Spleen (tissue), 13 donors: ENCODE measurements at places on chromosomes 5 and 9.
A peak's percentile ranks its signal among the peaks of the same experiment; 100 is the strongest.

DNA sequence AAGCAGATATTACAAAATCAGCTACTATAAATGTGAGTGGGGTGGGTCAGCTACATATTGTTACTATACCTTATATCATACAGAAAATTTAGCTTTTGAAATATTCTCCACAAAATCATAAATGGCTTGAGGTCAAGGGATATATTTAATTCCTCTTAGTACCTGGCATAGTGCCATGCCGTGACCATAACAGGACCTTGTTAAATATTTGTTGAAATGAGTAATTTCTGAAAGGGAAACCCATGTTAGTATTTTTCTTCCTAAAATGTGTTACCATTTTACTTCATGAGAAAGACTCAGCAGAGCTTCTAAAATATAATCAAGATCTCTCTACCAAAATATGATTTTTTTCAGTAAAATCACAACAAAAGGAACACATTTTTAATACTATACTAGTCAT lies 14.8 kb downstream of the ATP10B start:
- H3K36me3 ChIP-seq = no peaks in the 10 kb centered on the region
- H3K27ac ChIP-seq = no peak overlapping the region

- H3K4me3 ChIP-seq = no peak overlapping the region
- H3K4me1 ChIP-seq = no peaks in the 10 kb centered on the region
- H3K36me3 ChIP-seq = no peaks in the 10 kb centered on the region
- H3K27ac ChIP-seq = no peak overlapping the region
- H3K27me3 ChIP-seq = no peaks in the 10 kb centered on the region
- no peak for DNase-seq
Measured at GRCh38 chr5:8500426-8500825, 631.5 kb downstream of the MTRR start.

DNA sequence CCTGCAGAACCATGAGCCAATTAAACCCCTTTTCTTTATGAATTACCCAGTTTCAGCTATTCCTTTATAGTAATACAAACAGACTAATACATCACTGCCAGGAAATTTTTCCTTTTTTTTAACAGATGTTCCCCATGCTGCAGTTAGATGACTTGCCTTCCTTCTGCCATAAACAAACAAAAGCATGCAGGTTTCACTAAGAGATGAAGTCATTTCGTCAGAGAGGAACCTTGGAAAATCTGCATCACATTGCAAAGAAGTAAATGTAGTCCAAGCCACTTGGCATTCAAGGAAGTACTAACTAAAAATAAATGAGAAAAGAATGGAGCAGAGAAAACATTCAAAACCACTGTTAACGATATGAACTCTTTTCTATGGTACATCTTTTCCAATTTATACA lies 194.1 kb upstream of the EFNA5 start:
- no peaks in the 10 kb centered on the region for H3K4me1 ChIP-seq
- H3K36me3 ChIP-seq = no peaks in the 10 kb centered on the region
- DNase-seq = no peak
- no peaks in the 10 kb centered on the region for H3K27me3 ChIP-seq
- H3K27ac ChIP-seq = no peak overlapping the region
- H3K4me3 ChIP-seq = no peak overlapping the region

DNA sequence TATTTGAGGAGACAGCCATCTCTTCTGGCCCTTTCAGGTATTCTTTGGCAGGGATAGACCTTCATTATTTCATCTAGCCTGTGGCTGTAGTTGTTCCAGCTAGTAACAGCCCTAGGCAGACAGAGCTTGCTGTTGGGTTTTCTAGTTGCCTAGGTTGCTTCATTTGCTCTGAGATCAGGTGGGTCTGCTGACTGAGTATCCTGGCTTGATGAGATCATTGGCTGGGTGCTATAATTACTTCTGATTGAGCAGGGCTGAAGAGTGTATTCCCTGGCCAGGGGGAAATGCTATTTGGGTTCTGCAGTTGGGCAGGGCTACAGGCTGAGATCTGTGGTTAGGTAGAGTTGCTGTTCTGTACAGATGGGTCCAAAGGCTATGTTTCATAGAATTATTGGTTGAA lies 456.1 kb downstream of the PSAT1 start:
- no peaks in the 10 kb centered on the region for H3K4me1 ChIP-seq
- H3K27me3 ChIP-seq = no peaks in the 10 kb centered on the region
- DNase-seq = no peak
- H3K4me3 ChIP-seq = no peak overlapping the region
- H3K36me3 ChIP-seq = no peaks in the 10 kb centered on the region

DNA sequence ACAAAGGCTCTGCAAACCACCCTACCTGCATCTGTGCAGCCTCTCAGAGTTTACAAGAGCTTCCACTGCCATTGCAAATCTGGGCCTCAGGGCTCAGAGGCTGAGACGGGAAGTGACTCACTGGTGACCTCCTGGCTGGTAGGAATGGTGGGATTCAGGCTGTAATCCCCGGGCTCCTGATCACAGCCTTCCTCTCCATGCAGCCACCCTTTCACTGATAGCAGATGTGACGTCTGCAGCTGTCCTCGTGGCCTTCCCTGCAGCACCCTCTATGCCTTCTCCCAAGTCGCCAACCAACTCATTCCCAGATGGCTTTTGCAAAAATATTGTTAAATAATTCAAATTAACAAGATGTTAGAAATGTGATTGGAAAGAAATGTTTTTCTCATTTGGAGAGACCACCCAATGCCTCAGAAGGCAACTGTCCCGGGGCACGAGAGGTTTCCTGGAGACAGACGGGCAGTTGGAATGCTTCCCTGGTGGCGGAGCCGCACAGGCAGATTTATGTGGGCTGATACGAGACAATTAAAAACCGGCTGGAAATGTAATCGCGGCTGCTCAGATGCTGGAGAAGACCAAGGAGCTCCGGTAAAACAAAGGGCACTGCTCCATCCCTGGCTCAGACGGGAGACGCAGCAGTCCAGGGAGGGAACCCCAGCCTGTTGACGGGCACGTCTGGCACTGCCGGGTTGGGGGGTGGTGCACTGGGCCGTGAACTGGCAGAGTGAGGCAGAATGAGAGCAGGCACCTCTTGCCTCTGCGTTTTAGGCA lies 34.4 kb upstream of the SLC25A51 start:
- H3K4me3 ChIP-seq = no peak overlapping the region
- DNase-seq = no peak
- no peaks in the 10 kb centered on the region for H3K27me3 ChIP-seq
- H3K27ac ChIP-seq = no peak overlapping the region
- H3K36me3 ChIP-seq = no peaks in the 10 kb centered on the region
- peaks cover 5% of the 10 kb centered on the region for H3K4me1 ChIP-seq

GRCh38 chr9:127154003-127154389 lies 31.6 kb upstream of the ANGPTL2 start:
- no peak overlapping the region for H3K4me3 ChIP-seq
- H3K4me1 ChIP-seq = peaks cover 15% of the 10 kb centered on the region
- H3K27ac ChIP-seq = peak overlapping the region; percentile 46
- H3K36me3 ChIP-seq = no peaks in the 10 kb centered on the region
- no peak for DNase-seq

- H3K27me3 ChIP-seq = peaks cover 27% of the 10 kb centered on the region
- H3K4me1 ChIP-seq = peaks cover 59% of the 10 kb centered on the region
- peak; percentile 89 for DNase-seq
- no peaks in the 10 kb centered on the region for H3K36me3 ChIP-seq
- H3K4me3 ChIP-seq = peak within 1 kb of the TSS; percentile 55
Measured at GRCh38 chr5:175657593-175658271, at the start of gene HRH2. HRH2 (plus strand) TSS chr5:175658071; CDS start chr5:175683234, 25,163 bp downstream.

DNA sequence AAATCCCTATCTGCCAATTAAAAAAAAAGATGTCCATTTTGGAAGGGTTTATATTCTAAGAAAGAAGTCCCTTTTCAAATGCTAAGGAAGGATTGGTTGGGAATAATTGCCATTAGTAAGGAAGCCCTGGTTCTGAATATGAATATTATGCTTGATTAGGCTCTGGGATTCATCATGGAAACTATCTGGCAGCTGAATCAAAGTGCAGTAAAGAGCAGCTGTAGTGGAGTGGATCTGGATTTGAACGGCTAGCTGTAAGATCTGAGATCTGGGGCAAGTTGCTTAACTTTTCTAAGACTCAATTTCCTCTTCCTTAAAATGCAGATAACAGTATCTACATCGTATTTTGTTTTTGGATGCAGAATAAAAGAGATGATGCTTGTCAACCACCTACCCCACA lies 10.5 kb downstream of the IL12B start:
- H3K27ac ChIP-seq = no peak overlapping the region
- H3K4me1 ChIP-seq = no peaks in the 10 kb centered on the region
- H3K27me3 ChIP-seq = no peaks in the 10 kb centered on the region
- H3K36me3 ChIP-seq = no peaks in the 10 kb centered on the region

- H3K36me3 ChIP-seq = no peaks in the 10 kb centered on the region
- H3K27me3 ChIP-seq = peaks cover 59% of the 10 kb centered on the region
- no peaks in the 10 kb centered on the region for H3K4me1 ChIP-seq
- no peak overlapping the region for H3K27ac ChIP-seq
Measured at GRCh38 chr9:128408963-128409431, 11.7 kb upstream of the CERCAM start.

DNA sequence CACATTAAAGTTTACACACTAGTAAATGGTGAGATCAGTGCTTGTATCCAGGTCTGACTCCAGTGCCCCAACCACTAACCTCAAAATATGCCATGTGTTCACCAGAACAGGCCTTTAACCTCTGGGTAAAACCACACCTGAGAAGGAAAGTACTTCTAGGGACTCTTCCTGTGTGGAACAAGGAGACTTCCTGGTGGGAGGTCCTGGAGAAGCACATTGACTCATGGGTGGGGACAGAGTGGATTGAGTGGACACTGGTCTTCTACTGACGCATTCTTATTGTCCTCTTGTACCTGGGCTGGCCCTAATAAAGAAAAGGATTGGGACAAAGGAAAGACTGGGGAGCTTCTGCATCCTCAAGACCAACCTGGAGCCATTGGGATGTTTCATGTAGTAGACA lies 43.4 kb downstream of the ANGPTL2 start:
- no peaks in the 10 kb centered on the region for H3K36me3 ChIP-seq
- no peak overlapping the region for H3K4me3 ChIP-seq
- no peaks in the 10 kb centered on the region for H3K27me3 ChIP-seq
- no peak for DNase-seq
- H3K4me1 ChIP-seq = no peaks in the 10 kb centered on the region

- no peaks in the 10 kb centered on the region for H3K27me3 ChIP-seq
- H3K36me3 ChIP-seq = peaks cover 8% of the 10 kb centered on the region
- no peak overlapping the region for H3K27ac ChIP-seq
- no peak for DNase-seq
- H3K4me3 ChIP-seq = no peak overlapping the region
- H3K4me1 ChIP-seq = no peaks in the 10 kb centered on the region
Measured at GRCh38 chr9:68904454-68904853, 109.5 kb downstream of the PRKACG start.

DNA sequence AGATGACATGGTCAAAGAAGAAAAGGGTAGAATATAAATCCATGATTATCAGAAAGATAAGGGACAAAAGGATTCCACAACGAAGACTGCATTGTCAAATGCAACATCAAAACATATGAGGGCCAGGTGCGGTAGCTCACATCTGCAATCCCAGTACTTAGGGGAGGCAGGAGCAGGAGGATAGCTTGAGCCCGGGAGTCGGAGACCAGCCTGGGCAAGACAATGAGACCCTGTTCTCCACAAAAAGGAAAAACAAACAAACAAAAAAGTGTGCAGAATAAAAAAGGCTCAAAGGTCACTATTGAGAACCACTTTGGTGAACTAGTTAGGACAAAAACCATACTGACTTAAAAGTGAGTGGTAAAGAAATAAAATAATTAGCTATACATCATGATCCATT lies 60.2 kb upstream of the NR5A1 start:
- no peaks in the 10 kb centered on the region for H3K4me1 ChIP-seq
- H3K4me3 ChIP-seq = no peak overlapping the region
- DNase-seq = no peak
- no peaks in the 10 kb centered on the region for H3K36me3 ChIP-seq

DNA sequence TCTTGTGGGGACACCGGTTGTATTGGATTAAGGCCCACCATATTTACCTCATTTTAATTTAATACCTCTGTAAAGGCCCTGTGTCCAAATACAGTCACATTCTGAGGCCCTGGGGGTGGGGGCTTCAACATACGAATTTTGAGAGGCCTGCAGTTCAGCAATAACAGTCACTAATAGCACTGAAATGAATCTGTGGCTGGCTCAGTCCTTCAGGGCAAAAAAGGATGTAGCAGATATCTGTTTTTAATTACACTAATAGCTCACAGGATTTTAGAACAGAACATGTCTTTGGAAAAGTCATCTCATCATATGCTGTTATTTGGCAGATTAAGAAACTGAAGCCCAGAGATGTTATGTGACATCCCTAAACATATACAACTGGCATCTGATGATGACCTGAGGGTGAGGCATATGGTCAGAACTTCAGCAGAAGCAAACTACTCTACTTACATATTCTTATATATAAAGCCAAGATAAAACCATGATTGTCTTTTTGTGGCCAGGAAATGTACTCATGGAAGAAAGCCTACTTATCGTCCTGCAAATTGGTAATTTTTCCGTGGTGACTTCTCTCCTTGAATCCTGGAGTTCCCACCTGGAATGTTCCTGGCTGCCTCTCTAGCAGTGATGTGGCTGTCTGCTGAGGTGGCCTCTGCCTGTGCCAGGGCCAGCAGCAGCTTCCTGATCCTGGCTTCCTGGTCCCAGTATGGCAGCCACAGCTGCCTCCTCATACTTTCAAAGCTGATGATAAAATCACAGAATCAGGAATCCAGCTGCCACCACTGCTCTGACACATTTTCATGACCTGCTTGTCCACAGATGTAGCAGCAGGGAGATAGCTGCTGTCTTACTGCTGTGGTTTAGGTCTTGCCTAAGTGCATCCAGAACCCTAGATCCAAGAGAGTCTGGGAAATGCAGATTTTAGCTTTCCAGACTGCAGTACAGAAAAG lies 72.1 kb upstream of the ANKRD55 start:
- no peak overlapping the region for H3K27ac ChIP-seq
- no peaks in the 10 kb centered on the region for H3K27me3 ChIP-seq
- DNase-seq = no peak
- H3K4me1 ChIP-seq = peaks cover 5% of the 10 kb centered on the region

DNA sequence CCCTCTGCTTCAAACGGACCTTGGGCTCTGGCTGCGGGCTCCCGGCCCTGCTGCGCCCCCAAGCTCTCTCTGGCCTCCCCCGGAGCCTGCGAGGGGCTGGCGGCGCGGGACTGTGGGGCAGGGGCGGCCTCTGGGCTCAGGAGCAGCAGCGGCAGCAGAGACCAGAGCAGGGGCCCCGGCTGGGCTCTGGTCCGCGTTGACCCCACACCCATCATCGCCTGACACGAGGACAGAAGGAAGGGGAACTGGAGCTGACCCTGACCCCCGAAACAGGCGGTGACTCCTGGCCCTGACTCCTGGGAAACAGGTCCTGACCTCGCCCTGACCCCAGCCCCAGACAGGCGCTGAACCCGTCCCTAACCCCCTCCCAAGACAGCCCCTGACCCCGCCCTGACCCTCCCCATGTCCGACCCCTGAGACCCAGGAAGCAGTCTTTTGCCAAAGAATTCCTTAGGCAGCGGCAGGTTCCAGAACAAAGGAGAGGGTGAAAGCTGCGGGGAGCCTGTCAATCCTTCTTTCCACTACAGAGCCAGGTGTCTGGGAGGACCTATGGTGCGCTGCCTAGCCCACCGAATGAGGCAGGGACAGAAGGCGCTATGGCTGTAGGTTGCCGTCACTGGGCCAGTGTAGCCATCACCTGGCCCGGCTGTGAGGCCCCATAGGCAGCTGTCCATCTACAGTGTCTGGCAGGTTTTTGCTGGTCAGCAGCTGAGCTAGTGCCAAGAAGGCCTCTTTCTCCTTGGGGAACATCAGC lies 74.7 kb upstream of the SPTLC1 start:
- no peak overlapping the region for H3K4me3 ChIP-seq
- no peak overlapping the region for H3K27ac ChIP-seq
- H3K4me1 ChIP-seq = no peaks in the 10 kb centered on the region
- peaks cover 13% of the 10 kb centered on the region for H3K27me3 ChIP-seq
- no peaks in the 10 kb centered on the region for H3K36me3 ChIP-seq
